ENCODE measurements at places on chromosomes 12 and 14. TPM values are rescaled to one million over a fixed set of nuclear protein-coding genes. Genes with fewer than 3 reads are reported as not detected.

GRCh38 chr12:92404259-92404894 is 258.7 kb upstream of the BTG1 start:
- no peak for DNase-seq

DNA sequence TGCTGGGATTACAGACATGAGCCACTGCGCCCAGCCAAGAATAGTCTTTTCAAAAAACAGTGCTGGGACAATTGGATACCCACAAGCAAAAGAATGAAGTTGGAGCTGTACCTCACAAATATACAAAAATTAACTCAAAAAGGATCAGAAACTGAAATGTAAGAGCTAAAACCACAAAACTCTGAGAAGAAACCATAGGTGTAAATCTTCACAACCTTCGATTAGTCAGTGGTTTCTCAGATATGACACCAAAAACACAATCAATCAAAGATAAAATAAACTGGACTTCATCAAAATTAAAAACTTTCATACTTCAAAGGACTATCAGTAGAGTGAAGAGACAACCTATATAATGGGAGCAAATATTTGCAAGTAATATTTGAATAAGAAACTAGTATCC is 35.3 kb downstream of the SLC25A47 start:
- DNase-seq = no peak

DNA sequence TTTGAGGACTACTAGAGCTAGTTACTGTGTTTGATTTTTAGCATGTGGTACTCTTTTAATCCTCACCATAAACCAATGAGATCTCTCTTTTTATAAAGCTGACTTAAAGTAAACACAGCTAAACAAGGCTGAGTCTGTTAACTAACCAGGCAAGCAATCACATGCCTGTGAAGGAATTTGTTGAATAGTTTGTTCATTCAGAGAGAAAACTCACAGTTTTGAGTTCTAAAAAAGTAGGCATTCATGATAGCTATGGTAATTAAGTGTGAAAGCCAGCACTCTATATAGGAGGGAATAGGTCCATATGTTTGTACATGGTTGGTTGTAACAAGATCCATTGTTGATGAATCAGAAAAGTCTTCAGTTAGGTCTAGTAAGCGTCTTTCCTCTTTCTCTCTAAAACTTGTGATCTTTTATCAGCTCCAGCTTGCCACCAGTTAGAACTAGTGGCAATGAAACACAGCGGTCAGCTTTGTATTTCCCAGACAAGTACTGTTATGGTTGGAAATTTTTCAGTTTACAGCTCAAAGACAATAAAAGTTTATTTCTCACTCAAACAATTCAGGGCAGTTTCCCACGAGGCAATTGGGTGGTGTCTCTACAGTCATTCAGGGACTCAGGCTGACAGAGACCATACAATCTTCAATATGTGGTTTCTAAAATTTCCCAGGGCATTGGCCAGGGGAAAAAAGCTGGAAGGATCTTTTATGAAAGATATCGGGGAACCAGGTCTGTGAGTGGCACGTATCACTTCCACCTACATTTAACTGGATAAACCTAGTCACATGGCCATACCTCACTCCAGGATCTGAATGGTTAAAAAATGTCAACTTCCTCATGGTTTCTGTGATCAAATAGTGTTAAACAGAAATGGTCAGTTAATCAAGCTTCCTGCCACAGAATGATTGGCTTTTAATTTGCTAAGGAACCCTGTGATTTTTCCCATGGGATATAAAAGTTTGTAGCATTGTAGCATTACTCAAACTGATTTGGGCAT is 203.1 kb downstream of the KIF21A start:
- no peak for DNase-seq

- no peak for DNase-seq
Measured at GRCh38 chr12:58086930-58087329, 145.6 kb downstream of the ATP23 start.

DNA sequence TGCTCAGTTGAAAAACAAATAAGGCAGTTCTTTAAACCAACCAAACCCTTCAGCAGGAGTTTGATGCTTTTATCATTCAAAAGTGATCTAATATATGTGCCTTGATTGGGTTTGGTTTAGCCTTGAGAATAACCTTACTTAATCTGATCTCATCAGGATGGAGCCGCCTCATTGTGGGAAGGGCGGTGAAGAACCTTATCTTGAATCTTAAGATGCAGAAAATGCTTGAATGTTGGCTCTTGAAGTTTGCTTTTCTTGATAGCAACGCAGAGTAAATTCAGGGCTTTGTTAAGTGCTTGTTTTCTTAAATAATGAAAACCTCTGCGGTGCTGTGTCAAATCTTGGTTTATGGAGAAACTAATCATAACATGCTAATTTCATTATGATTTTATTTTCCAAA is 138.2 kb downstream of the MON2 start:
- no peak for DNase-seq

MDGA2 gene
- not detected for total RNA-seq

SERPINA3 gene
- total RNA-seq = not detected

MIPOL1 gene
- total RNA-seq = 4.3 TPM

NOXRED1 gene
- 0.26 TPM for total RNA-seq

ARHGDIB gene
- total RNA-seq = 69.4 TPM

All from dermis microvascular lymphatic vessel endothelial cell (primary cell).